Activated effector memory CD4-positive, alpha-beta T cell treated with Interleukin-2 at 50 U/mL for 16 hours (primary cell): ENCODE measurements at places on chromosomes 3 and 15.

GRCh38 chr3:149494022-149494758 is 19.7 kb downstream of the TM4SF4 start:
- DNase-seq = no peak

GRCh38 chr15:40270246-40270995 is 12.4 kb downstream of the ANKRD63 start:
- DNase-seq = no peak

DNA sequence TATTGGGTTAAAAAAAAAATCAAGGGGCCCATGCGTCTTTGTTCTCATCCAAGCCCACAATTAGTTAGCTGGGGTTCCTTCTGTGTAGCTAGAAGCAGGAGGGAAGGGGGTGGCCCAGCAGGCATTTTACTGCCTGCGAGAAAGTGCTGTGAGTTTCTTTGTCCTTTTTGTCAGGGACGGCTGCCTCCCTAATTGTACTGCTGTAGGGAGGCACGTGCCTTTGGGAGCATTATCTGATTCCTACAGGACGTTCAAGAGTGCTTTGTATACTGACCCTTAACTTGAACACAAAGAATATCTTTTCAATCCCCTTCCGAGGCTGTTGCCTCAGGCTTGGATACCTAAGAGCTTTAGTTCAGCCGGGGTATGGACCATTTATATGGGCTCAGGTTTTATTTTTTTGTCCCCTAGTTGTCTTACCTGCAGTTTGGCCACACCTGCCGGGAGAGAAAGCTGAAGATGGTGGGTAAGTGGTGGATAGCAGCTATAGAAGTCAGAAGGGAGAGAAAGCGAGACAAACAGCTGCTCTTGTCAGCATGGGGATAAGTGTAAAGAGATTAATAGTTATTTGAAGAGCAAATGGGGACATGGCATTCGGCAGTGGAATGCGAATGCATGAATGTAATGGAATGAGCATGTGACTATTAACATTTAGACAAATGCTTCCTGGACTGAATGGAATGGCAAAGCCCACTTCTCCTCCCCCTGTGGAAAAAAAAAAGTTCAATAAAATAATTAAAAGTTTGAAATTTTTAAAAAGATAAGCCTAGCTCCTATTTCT is 175.2 kb downstream of the TP63 start:
- DNase-seq = no peak

GRCh38 chr3:13197795-13198194 is 124.6 kb upstream of the IQSEC1 start:
- DNase-seq = no peak

DNA sequence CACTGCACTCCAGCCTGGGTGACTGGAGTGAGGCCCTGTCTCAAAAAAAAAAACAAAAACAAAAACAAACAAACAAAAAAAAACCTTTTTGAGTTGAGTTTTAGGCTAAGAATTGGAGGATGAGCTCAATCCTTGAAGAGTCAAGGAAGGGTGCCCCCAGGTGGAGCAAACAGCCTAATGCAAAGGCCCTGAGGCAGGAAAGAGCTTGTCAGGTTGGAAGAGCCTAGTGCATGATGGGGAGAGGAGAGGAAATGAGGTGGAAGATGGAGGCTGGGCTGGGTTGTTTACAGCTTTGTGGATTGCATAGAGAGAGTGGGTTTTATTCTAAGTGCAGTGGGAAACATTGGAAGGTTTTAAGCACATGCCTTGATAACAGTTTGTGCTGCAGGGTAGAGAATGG is 2.1 kb upstream of the SNX22 start:
- DNase-seq = no peak

DNA sequence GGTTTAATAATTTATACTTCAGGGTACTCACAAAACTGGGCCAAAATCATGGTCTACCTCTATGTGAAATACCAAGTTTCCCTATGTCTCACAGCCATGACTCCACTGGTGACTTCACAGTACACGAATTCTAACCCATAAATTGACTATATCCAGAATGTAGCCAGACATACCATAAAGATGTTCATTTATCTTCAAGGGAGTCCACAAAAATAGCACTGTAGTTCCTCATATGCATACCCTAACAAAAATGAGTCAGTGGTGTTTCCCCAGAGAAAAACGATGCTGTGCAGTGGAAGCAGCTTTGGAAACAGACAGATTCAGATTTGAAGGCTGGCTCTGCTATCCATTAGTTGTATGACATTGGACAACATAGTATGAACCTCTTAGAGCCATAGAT is 438.8 kb downstream of the FHIT start:
- DNase-seq = no peak

DNA sequence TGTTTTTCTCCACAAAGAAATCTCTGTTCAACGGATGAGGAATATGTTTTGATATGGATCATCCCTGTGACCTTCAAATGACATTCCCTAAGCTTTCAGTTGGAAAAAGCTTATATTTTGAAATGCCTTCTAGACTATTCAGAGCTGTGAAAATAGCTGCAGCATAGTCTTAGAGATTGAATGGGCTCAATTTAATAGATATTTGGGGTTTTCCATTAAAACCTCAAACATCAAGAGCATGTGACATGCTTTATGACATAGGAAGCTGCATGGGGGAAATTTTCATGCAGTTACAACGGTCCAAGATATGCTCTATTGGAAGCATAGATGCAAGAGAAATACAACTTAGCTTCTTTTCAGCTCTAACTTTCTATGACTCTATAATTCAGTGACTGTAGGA is 102.8 kb downstream of the LSAMP start:
- no peak for DNase-seq

- DNase-seq = no peak
These were observed 88.9 kb upstream of the SNTN start for GRCh38 chr3:63563572-63563971.

DNA sequence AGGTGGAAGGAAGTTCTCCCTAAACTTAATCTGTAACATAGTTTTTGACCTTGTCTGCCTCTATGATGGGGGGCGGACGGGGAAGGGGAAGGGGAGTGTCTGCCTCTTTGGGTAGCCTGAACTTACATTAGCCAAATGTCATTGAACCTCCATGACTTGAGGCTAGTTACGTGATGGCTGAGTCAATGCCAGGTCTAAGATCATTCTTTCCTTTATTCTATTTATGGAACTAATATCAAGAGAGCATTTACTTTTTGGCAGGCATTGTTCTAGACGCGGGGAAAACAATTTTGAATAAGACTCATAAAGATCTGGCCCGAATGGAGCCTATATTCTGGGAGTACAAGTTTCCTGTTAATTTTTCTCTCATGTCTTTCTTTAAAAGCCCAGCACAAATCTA is 340.7 kb upstream of the C2CD4B start:
- no peak for DNase-seq

GRCh38 chr3:81452418-81452817 is 309.0 kb downstream of the GBE1 start:
- no peak for DNase-seq

DNA sequence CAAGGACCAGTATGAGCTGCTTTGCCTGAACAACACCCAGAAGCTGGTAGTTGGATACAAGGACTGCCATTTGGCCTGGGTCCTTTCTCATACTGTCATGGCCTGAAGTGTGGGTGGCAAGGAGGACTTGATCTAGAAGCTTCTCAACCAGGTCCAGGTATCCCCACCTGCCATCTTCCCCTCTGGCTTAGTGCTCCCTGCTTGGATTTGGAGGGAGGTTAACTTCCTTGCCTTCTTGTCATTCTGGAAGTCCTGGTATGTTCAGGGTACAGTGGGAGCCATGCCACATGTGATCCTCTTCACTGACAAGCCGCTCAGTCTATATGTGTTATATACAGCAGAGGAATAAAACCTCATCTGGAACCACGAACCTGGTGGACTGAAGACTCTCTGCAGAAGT is 37.7 kb upstream of the TOPBP1 start:
- no peak for DNase-seq
